Activated CD4-positive, CD25-positive, alpha-beta regulatory T cell treated with anti-CD3 and anti-CD28 coated beads, Interleukin-2, amount 50 U/mL, for 72 hours (primary cell): ENCODE measurements at places on chromosomes 11 and 22.

DNA sequence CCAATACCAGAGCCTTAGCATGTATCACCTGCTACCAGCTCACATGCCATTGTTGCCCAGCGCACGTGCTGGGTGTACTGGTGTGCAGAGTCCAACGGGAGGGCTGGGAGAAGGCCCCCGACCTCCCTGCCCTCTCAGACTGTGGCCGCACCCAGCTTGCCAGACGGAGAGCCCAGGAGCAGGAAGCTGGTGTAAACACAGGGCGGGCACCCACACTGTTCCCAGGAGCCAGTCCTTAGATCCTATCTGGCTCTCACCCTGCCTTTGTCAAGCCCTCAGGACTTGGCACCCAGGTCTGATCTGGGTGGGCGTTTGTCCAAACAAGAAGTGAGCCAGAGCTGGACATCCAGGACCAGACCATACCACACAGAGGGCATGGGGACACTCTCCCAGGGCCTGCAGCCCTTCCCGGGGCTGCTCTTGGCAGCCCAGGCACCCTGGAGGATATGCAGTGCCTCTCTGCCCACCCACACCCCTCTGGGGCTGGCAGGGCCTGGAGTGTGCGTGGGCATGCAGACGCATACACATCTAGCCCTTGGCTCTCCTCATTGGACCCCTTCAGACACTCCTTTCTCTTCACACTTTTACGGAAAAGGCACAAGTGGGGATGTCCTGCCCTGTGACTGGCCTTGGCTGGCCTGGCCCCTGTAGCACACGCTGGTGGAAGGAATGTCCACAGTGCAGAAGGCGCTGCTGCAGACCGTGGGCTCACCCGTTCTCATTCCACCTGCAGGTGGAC lies 19.9 kb upstream of the CLDN5 start:
- DNase-seq, result no peak

- DNase-seq, result no peak
These were observed 90.3 kb upstream of the MTMR2 start for GRCh38 chr11:96014217-96014616.

DNA sequence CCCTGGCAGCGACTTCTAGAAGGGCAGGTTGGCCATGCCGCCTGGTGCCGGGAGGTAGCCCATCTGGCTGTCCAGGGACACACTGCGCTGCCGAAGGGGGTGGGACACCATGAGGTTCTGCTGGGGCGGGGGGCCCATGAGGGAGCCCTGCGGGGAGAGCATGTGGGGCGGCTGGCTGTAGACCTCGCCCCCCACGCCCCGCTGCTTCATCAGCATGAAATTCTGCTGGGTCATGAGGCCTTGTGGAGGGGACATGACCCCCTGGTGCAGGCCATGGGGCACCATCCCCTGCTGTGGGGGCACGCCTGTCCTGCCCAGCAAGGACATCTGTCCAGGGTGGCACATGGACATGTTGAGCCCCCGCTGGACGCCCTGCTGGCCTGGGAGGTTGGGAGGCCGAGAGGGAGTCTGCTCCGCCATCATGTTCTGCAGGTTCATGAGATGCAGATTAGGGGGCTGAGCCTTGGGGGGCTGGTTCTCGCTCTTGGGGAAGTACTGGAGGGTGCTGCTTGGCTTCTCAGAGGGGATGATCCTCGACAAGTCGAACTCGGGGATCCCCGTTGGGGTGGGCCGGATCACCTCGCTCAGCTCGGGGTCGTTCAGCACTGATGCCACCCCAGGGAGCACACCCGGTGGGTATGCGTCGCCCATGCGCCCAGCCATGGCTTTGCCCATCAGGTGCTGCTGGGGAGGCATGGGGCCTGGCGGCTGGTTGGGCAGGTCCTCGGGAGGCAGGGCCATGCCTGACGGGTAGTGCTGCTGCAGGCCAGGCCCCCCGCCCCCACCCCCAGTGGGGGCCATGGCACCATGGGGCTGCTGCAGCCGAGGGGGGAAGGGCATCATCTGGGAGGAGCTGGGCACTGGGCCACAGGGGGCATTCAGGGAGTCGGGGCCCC lies 15.0 kb downstream of the CXCR5 start:
- no peak for DNase-seq

DNA sequence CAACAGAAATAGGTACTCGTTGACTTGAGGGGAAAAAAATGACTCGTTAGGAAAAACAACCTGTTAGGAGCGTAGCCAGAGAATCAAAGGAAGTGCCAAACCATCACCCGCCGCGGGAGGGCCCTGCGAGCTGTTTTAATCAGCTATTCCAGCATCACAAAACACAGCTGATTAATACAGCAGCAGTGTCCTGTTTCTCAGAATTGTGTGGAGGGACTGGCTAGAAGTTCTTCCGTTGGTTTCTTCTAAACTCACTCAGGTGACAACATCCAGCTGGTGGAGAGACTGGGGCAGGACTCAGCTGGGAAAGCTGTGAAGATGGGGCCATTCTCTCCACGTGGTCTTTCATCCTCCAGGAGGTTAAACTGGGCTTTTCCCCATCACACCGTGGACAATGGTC lies 28.0 kb downstream of the HSPA8 start:
- DNase-seq, result no peak

- peak; percentile 26 for DNase-seq
These were observed 11.8 kb downstream of the MUC2 start for GRCh38 chr11:1086171-1087102.

GRCh38 chr11:87518266-87518665 lies 480.5 kb downstream of the TMEM135 start:
- no peak for DNase-seq

DNA sequence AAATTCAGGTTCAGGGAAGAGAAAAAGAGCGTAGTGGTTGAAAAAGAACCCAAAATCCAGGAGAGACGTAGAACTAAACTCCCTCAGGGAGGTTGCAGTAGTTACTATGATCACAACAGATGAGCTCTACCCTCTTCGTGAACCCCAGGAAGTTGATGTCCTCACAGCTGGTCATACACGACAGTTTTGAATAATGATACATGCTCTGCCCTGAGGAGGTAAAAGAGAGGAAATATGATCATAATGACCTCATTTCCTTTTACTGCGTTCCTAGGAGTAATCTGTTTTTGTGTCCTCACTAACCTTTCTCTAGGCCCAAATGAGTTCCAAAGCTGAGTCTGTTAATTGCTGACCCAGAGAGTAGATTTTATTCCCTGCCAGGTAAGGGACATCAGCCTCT lies 1.3 kb downstream of the PATE2 start:
- DNase-seq, result no peak

GRCh38 chr11:122724520-122724919 lies 69.0 kb downstream of the UBASH3B start:
- DNase-seq, result no peak

DNA sequence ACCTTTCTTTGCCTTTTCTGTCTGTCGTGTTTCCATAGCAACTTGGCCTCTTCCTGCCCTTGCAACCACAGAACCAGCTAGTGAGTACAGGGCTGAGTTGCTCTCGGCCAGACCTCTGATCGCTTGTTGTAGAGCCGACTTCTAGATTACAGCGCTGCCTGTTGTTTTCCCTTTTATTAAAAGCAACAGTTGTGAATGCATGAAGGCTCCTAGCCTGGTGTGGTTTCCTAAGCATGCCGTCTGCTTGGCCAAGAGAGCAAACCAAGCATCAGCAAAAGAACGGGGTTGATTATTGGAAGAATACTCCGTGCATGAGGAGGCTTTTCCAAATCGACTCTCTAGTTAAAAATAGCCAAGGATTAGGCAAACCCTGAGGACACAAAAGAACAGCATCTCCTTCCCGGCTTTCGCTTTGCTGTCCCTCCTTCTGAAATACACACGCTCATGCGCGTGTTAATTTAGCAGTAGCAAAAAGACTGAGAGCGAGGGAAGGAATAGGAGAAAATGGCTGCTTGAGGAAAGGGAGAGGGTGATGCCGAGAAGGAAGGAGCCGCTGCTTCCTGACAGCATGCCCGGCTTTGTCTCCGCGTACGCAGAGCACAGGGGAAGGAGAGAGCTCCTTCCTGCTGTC lies 71.5 kb upstream of the TTC12 start:
- DNase-seq, result no peak

- no peak for DNase-seq
These were observed 7.8 kb downstream of the TBC1D10A start for GRCh38 chr22:30318799-30319419.

GRCh38 chr22:42169055-42169469 lies 38.5 kb upstream of the CYP2D6 start:
- DNase-seq, result peak; percentile 51

DNA sequence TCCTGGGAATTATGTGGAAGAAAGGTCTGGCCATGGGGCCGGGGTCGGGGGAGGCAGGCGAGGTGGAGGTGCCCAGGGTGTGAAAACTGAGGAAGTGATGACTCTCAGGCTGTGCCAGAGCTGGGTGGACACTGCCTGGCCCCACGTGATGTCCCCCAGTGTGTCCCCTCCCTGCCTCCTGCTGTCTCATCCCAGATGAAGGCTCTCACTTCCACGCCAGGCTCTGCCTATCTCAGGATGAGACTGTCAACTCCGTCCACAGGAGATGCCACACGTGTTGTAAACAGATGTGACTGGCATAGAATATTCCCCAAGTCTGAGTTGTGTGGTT lies 51.4 kb downstream of the RPS6KA4 start:
- no peak for DNase-seq

- DNase-seq, result no peak
These were observed 839 bp downstream of the LRRN4CL start for GRCh38 chr11:62688491-62688890.

DNA sequence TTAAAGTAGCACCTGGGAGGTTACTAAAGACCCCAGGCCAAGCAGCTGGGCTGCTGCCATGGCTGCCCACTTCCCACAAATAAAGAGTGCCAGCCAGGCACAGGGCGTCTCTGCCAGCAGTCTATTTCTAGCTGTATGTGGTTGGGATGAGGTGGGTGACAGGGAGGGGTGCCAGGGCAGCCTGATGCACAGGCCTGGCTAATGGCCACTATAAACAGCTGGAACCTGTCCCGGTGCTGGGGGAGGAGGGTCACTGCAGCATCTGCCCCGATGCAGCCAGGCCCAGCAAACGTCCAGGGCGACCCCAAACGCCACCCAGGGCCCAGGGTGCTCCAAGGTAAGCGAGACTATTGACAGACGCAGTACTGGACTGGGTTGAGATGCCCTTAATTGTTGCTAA lies 37.4 kb downstream of the SCUBE1 start:
- DNase-seq, result no peak

GRCh38 chr11:64419257-64419790 lies 60.4 kb downstream of the RPS6KA4 start:
- no peak for DNase-seq

GRCh38 chr11:41921746-41922390 lies 462.4 kb upstream of the LRRC4C start:
- DNase-seq, result no peak

DNA sequence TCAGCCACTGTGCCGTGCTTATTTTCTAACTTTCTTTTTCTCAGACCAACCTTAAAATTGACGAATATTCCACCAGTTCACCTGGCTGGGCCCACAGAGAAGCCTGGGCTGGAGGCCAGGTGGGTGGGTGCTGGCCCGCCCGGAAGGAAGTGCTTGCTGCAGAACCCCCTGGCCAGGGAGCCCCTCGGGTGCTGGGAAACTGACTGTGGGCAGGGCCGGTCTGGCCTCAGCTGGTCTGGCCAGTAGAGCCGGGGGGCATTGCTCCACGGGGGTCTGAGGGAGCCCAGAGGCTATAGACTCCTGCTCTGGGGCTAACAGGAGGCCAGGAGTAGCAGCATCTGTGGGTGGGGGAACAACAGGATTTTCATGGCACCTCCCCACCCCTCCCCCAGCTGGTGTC lies 6.8 kb upstream of the CHID1 start:
- no peak for DNase-seq

DNA sequence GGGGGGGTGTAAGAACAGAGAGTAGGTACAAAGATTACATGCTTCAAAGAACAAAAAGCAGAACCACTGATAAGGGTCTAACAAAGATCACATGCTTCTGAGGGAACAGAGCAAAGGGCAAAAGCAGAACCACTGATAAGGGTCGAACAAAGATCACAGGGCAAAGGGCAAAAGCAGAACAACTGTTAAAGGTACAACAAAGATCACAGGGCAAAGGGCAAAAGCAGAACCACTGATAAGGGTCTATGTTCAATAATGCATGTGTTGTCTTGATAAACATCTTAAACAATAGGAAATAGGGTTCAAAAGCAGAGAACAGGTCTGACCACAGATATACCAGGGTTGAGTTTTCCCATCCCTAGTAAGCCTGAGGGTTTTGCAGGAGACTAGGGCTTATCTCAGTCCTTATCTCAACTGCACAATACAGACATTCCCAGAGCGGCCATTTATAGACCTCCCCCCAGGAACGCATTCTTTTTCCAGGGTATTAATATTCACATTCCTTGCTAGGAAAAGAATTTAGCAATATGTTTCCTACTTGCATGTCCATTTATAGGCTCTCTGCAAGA lies 81.9 kb upstream of the PGR start:
- no peak for DNase-seq
